ENCODE measurements at places on chromosomes 11 and 22. TPM values are rescaled to one million over a fixed set of nuclear protein-coding genes. Genes with fewer than 3 reads are reported as not detected.

Gene GNB1L
- total RNA-seq, result 13.0 TPM

GRCh38 chr22:49014227-49015201 lies 813.2 kb downstream of the BRD1 start:
- DNase-seq, result no peak

Gene DLAT
- total RNA-seq, result 27.4 TPM

GRCh38 chr11:93908689-93909088 lies 58.3 kb upstream of the VSTM5 start:
- peak; percentile 2 for DNase-seq

- no peak for DNase-seq
These were observed 68.7 kb upstream of the WNT7B start for GRCh38 chr22:46045459-46046298.

DNA sequence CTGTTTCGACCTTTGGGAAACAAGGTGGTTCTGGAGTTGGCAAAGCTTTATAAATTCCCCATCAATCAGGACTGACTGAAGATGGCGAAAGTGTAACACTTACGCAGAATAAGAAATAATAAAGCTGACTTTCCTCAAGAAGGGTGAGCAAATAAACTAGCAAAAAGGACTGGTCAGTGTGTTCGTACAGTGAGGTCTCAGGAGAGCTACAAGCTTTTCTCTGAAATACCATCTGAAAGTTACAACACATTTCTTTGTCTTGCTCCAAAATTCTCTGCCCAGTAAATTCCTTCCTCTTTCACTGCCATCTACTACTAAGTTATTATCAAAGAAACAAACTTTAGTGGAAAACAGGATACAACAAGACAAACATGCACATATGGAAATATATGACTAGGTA lies 13.4 kb downstream of the PITPNB start:
- no peak for DNase-seq

DNA sequence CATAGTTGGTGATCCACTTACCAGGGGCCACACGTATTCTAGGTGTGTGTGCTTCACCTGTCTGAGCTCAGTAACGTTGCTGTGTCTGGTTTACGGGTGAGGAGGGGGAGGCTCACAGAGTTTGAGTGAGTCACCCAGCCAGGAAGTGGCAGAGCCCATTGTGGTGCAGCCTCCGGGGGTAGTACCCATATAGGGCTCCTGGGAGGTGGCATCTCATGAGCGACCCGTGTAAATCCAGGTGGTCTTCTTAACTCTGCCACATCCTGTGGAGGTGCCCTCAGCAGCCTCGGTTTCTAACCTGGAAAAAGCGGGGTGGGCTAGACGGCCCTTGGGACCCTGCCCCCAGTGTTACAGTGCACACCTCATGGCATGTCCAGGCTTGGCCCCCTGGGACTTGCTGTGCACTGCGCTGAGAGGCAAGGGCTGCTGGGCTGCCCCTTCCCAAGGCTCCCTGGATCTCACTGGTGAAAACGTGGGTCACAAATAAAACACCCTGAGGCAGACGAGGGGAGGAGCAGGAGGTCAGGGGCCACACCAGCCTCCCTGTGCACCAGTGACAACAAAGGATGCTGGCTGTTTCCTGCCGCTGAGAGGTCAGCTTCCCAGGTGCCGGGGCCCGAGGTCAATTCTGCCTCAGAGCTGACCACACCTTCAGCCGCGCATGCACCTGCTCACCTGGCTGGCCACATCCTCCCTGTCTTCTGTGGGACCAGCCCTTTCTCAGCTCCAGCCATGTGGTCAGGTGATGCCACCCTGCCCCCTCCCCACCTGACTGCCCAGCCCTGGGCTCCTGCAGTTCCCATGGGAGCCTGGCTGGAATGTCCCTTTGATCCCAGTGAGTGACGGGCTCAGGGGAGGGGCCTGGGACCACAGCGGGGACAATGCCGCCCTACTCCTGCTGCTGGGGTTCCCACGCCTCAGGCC lies 305.1 kb downstream of the CTTN start:
- DNase-seq, result no peak

Gene UBQLN3
- total RNA-seq, result not detected

Gene GSTT2
- 0.85 TPM for total RNA-seq

GRCh38 chr11:42967653-42968052 lies 344.1 kb upstream of the API5 start:
- no peak for DNase-seq

- no peak for DNase-seq
These were observed 51.1 kb downstream of the EHF start for GRCh38 chr11:34671946-34672345.

Gene PRRG4
- total RNA-seq, result 22.9 TPM

Gene RHBDD3
- 51.7 TPM for total RNA-seq

GRCh38 chr11:122248939-122249338 lies 132.9 kb upstream of the BLID start:
- DNase-seq, result no peak

Gene FXYD6
- 0.61 TPM for total RNA-seq

- DNase-seq, result no peak
These were observed 161.9 kb upstream of the TRPC6 start for GRCh38 chr11:101745756-101746155.

DNA sequence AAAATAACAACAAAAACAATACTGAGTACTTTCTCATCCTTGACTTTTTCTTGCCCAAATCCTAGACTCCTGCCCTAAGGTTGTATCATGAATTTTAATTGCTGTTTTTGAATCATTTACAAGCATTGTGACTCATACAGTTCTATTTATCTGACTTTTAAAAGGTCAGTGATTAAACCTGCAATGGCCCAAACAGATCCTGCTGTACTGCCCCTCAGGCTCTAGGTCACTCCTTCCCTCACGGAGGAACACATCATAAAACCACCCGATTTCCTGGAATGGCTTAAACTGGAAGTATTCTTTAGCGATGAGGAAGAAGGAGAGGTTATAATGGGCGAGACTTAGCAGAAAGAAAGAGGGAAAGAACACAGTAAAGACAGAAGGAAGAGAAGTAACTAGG lies 12.3 kb downstream of the ARFGAP3 start:
- no peak for DNase-seq

DNA sequence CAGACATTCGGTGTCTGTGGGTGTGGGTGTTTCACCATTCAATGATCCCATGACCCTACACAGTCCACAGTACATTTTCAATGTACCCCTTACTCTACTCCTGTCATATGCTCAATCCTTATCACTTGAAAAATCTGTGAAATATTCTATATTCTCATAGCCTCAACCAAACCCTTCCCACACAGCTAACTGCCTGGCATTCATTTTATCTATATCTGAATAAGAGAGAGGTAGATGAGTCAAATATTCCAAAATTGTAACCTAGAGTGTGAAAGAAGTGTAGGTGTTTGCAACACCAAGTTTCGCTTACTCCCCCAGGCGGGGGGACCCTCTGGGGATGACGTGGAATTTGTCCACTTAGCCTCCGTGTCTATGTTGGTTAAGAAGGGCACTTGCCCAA lies 354.8 kb downstream of the ETS1 start:
- no peak for DNase-seq

Gene LTBP3
- total RNA-seq, result 166 TPM

Gene CHADL
- total RNA-seq, result 0.73 TPM

DNA sequence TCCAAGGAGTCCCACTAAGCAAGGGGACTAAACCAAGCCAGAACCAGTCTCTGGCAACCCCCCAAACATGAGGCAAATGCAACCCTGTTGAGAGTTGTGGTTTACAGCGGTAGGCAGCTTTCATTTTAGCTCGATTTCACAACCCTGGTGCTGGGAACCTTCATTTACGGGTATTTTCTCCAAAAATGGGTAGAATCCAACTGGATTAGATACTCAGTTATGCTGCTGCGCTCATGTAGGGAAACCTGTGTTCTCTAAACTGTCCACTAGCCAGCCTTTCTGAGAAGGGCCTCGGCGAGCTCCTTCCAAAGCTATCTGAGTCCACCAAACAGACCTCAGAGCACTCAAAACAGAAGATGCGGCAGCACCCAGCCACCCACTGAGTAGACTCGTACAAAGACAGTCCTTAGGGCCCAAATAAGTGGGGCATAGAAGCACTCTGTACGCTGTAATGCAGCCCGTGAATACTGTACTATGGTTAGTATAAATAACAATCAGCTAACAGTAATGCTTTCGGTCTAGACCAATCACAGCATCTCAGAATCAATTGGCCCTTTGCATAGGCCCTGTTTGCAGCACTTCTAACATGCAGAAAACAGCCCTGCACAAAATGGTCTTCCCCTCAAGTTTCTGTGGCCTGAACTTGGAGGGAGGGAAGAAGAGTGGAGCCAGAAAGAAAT lies 104.7 kb downstream of the ETS1 start:
- DNase-seq, result no peak

DNA sequence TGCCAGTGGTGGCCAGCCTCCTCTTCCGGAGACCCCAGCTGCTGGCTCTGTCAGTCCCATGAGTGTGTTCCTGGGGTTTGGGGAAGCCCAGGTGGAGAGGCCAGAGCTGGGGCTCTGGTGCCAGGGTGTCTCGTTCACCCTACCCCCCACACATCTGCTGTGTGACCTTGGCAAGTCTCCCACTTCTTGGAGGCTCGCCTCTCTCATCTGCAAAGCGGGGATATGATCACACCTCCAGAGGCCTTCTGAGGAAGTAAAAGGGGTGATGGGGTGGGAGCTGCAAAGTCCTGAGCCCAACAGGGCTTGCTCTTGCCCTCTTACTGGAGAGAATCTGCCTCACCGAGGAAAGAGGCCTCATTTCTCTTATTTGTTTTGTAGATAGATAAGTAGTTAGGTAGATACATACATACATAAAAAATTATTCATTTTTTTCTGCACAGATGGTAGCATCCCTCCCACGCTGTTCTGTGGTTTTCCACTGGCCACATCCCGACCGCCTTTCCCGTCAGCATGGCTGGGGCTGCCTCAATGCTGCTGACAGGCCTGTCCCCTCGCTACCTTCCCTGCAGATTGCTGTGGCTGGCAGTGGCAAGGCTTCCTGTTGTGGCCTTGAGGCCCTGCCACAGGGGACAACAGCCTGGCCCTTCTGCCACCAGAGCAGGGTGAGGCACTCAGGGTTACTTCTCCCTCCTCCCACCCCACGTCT lies 23.9 kb downstream of the MYO7A start:
- DNase-seq, result no peak

- DNase-seq, result no peak
These were observed 263.2 kb downstream of the BUD13 start for GRCh38 chr11:116509551-116509950.

Gene CHKA
- 100 TPM for total RNA-seq

DNA sequence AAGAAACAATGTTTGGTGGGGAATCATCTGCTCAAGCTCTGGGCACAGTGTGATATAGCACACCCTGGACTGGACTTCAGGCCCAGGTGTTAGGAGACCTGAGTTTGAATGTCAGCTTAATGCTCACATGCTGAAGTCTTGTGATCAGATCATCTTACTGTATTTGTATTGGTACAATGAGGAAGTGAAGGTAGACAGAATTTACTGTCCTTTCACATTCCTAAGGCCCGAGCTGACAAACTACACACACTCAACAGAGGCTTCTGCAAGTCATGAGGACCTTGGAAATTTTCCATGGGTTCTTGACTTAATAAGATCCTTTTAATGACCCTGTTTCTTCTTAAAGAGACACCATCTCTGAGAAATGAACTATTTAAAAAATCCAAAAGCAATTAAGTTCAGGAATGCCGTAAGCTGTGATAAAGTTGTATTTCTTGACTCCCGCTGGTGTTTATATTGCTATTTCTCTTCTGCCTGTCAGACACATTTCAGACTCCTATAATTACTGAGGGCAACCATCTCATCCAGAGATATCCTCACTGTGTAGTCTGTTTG lies 802.0 kb downstream of the DLG2 start:
- DNase-seq, result no peak

Gene CRYBB3
- 1.8 TPM for total RNA-seq

Gene ST14
- total RNA-seq, result 174 TPM

GRCh38 chr22:24431309-24432034 lies 4.1 kb downstream of the ADORA2A start:
- DNase-seq, result no peak

Gene NECTIN1
- 28.5 TPM for total RNA-seq

GRCh38 chr11:73210916-73211667 lies 7.0 kb upstream of the P2RY2 start:
- no peak for DNase-seq

- DNase-seq, result peak; percentile 76
These were observed 6.3 kb downstream of the OVOL1 start for GRCh38 chr11:65793144-65793581.

- no peak for DNase-seq
These were observed 3.5 kb upstream of the CD5 start for GRCh38 chr11:61098778-61099177.

Gene KRTAP5-10
- not detected for total RNA-seq

GRCh38 chr11:70470127-70470526 lies 71.8 kb downstream of the CTTN start:
- DNase-seq, result no peak

Gene NCAPD3
- total RNA-seq, result 78.2 TPM

DNA sequence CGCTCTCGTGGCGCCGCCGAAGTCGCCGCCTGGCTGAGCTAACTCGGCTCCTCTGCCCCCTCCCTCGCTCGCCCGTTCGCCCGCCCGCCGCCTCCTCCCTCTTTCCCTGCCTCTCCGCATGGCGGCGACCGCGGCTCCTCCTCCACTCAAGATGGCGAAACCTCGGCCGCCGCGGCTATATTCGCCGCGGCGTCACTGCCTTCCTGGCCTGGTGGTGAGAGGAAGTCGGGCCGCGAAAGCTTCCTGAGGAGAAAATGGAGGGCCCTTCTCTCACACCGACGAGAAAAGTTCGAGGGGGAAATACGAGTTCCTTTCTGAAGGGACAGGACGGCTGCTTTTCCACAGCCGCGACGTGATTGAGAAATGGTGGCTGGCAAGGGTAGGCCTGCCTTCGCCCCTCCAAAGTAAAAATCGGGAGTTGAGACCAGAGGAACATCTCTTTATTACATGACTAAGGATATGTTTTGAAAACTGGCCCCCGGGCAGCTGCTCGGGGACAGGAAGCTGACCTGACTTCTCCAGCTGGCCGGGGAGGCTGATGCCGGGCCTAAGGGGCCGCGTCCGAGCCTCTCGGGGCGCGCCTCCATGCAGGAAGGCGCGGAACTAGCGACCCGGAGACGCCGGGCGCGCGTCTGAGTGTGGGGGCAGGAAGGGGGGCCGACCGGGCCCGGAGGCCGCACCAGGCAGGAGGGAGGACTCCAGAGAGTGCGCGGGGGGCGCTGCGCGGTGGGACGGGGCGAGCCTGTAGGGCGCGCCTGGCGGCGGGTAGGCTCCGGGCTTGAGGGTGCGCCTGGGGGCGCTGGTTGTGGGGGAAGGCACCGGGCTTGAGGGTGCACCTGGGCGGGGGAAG lies at the start of gene DDX6:
DDX6 (minus strand) TSS at position 54 of the 850 bp plus-strand sequence. CDS start 4,913 bp downstream, outside the sequence.
- DNase-seq, result peak; percentile 84

Gene GSTP1
- total RNA-seq, result 838 TPM

- no peak for DNase-seq
These were observed 206.3 kb upstream of the BLID start for GRCh38 chr11:122322329-122322728.
